ENCODE measurements at places on chromosomes 5 and 9. TPM values are rescaled to one million over a fixed set of nuclear protein-coding genes. Genes with fewer than 3 reads are reported as not detected.

Gene KIF27
- total RNA-seq, result 8.2 TPM

Gene INSL4
- total RNA-seq, result 0.42 TPM

- no peak for ATAC-seq
These were observed 70.8 kb upstream of the ENTREP1 start for GRCh38 chr9:69254223-69254622.

Gene IFNA21
- total RNA-seq, result 0.21 TPM

DNA sequence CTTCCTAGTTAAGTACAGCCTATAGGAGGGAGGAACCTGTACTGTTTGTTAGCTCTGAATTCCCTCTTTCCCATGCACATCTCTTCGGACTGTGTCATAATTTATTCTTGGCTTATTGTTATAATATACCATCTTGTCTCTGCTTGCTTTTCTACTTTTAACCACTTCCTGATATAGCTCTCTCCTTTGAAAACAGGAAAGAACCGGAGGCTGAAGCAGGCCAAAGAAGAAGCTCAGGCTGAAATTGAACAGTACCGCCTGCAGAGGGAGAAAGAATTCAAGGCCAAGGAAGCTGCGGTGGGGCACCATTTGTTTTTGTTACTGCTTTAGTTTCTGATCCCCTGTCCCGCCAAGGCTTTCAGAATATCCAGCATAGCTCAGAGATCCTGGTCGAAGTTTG, 4.8 kb downstream of the ATP6V1G1 start:
- ATAC-seq, result no peak

Data from motor neuron (in vitro differentiated cells).